ENCODE measurements at places on chromosomes 13 and 19. TPM values are rescaled to one million over a fixed set of nuclear protein-coding genes. Genes with fewer than 3 reads are reported as not detected.

- peak overlapping the region; percentile 90 for H3K27ac ChIP-seq
- no peaks in the 10 kb centered on the region for H3K27me3 ChIP-seq
- H3K4me3 ChIP-seq = peak overlapping the region; percentile 96
- no peaks in the 10 kb centered on the region for H3K36me3 ChIP-seq
- peaks cover 26% of the 10 kb centered on the region for H3K4me1 ChIP-seq
Measured at GRCh38 chr19:15433519-15434069, 14.8 kb upstream of the AKAP8L start.

The C13orf46 gene
- total RNA-seq = 8.0 TPM

The NCAN gene
- not detected for total RNA-seq

DNA sequence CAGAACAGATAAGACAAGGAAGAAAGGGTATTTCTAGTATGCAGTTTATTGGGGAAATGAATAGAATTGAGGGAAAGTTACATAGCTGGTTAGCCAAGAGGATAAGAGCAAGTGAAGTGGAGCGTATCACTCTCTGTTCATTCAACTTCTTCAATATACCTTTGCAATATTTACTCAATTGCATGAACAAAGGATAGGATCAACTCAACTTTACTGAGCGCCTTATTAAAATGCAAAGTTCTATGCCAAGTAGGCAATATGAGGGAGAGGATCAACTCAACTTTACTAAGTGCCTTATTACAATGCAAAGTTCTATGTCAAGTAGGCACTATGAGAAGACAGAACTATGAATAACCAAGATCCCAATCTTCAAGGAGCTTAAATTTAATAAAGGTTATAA lies 43.9 kb downstream of the ZC3H13 start:
- no peaks in the 10 kb centered on the region for H3K36me3 ChIP-seq
- no peaks in the 10 kb centered on the region for H3K27me3 ChIP-seq
- no peaks in the 10 kb centered on the region for H3K4me1 ChIP-seq
- H3K4me3 ChIP-seq = no peak overlapping the region
- no peak overlapping the region for H3K27ac ChIP-seq

The GPC5 gene
- 0.10 TPM for total RNA-seq

DNA sequence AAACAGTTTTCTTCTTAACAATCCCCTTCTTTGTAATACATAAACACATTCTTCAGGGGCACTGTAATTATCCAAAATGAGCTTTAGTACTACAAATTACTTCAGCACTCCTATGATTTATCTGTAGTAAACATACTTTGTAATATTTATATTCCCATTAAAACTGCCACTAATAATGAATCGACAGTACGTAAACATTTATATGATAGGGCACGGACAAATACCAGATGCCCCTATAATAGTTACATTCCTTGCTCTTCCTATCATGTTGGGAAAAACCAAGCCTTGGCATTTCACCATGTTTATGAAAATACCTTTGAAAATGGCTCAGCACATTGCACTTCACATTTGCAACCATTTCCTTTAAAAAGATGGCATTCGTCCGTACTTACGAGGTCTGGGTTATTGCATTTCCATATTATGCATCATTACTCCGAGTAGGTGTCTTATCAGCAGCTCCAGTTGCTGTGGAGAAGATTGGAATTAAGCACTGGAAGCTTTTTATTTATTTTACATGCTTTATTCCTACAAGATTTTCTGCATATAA lies 1043.4 kb downstream of the DIAPH3 start:
- H3K36me3 ChIP-seq = no peaks in the 10 kb centered on the region
- no peak for DNase-seq
- H3K27me3 ChIP-seq = no peaks in the 10 kb centered on the region
- H3K4me3 ChIP-seq = no peak overlapping the region
- no peaks in the 10 kb centered on the region for H3K4me1 ChIP-seq

The MYPOP gene
- 12.8 TPM for total RNA-seq
